Natural killer cell (primary cell): ENCODE measurements at places on chromosomes 4 and X. TPM values are rescaled to one million over a fixed set of nuclear protein-coding genes. Genes with fewer than 3 reads are reported as not detected.

DNA sequence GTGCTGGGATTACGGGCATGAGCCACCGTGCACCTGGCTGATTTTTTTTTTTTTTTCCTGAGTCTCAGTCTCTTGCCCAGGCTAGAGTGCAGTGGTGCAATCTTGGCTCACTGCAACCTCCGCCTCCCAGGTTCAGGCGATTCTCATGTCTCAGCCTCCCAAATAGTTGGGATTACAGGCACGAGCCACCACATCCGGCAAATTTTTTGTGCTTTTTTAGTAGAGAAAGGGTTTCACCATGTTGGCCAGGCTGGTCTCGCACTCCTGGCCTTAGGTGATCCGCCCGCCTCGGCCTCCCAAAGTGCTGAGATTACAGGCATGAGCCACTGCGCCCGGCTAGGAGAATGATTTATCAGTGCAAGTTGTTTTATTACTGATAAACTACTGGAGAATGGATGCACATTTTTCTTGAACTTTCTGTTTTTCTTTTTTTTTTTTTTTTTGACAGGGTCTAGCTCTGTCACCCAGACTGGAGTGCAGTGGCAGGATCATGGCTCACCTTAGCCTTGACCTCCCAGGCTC is 39.7 kb upstream of the DHRSX start:
- no peak for DNase-seq
- peaks cover 2% of the 10 kb centered on the region for H3K27me3 ChIP-seq
- no peaks in the 10 kb centered on the region for H3K4me1 ChIP-seq

DNA sequence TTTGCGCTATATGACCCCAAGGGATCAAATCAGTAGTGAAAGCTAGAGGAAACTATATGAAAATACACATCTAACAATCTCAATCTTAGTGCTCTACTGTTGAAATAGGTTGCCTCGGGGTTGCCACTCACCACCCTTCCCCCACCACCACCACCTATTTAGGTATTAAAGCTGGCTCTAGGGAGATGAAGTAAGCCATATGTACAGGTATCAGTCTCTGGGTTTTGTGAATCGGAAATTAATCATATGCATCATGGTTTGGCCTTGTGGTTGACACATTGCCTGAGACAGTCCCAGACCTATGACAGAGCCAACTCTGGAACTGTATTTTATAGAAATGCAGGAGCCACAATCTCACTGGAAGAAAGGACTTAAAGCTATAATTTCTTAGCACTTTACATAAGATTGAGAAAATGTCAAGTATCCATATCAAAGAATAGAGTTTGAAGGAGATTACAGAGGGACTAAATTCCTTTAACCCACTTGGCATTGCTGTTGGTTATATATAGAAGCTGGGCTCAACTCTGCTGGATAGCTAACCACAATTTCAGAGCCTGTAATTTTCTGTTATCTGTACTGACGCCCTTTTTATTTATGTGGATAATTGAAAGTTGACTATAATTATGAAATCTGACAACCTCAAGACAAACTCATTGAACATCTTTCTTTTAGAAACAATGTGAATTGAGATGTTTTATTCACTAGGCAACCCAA is 26.7 kb upstream of the BMP2K start:
- no peak overlapping the region for H3K4me3 ChIP-seq
- no peaks in the 10 kb centered on the region for H3K4me1 ChIP-seq
- DNase-seq = no peak
- no peak overlapping the region for H3K27ac ChIP-seq

DNA sequence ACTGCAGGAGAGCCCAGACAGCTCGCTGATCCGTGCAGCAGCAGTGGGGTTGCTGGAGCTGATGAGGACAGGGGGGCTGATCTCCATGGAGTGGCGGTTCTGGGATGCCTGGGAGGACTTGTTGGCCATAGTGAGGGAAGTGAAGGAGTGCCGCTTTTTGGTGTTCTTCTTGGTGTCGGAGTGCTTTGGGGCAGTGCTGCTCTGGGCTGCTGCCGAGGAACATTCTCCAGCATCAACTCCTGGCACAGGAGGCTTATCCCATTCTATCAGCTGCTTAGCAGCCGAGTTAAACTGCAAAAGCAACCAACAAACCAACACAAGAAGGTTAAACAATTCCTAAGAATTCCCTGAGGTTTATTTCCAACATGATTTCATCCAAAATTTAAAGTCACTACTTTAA is 126.3 kb upstream of the CBR4 start:
- H3K36me3 ChIP-seq = no peaks in the 10 kb centered on the region
- DNase-seq = no peak
- no peak overlapping the region for H3K4me3 ChIP-seq

DNA sequence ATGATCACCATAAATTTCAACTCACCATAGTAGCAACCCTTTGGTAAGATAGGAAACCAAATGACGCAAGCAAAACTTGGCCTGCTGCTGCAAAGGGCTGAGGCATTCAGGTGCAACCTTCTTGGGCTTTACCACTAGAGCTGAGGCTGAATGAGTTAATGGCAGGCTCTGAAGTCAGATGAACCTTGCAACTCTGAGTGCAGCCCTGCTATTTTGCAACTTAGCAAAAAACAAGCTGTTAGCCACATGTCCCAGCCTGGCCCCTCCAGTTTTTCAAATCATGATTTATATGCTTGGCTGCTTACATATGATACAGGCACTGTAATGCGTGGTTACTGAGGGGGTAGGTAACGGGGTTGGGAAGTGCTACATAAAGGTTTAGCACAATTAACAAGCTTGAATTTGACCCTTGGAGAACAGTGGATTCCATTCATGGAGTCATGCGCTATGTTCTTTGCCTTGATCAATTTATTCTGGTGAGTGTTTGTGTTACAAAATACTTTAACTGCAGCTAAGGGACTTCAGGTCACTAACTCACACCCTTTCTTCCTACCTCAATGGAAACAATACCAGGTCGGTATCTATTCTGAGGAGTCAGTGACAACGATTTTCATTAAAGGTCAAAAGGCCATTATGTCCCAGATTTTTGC is 80.5 kb upstream of the PPARGC1A start:
- no peak overlapping the region for H3K27ac ChIP-seq
- H3K4me3 ChIP-seq = no peak overlapping the region
- no peaks in the 10 kb centered on the region for H3K4me1 ChIP-seq
- DNase-seq = no peak

DNA sequence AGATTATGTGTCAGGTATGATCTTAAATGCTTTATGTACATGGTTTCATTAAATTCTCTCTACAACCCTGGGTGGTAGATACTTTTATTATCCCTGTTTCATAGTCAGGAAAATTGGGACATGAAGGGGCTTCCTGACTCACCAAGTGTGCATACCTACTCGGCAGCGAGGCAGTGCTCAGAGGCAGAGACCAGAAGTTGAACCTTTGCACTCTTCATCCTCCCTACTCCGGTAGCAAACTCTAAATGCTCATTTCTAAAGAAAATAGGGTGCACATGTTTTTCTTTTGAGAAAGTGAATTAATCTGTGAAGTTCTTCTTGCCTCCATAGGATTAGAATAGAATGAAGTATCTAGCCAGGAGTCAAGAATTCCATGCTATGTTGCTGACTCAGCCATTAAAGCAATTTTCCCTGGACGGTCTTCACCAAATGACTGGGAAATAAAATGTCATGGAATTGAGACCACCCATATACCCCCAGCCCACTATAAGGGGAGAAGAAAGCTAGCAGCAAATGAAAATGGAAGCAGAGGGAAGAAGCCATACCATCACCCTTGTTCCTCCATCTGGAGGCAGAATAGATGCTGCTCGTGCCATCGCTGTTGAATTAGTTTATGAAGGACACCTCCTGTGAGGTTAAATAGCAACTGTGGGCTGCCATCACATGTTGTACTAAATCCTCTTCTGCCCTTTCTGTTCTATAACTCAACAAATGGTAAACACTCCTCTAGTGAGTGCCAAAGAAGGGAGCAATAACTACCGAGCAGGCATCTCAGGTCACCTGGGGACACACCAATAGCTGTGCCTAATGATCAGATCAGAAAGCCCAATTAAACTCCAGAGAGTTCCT is 355.4 kb downstream of the CAMK2D start:
- H3K4me1 ChIP-seq = no peaks in the 10 kb centered on the region
- H3K27ac ChIP-seq = no peak overlapping the region
- no peak for DNase-seq
- no peaks in the 10 kb centered on the region for H3K27me3 ChIP-seq
- H3K4me3 ChIP-seq = no peak overlapping the region

CXorf49B gene
- not detected for total RNA-seq

DNA sequence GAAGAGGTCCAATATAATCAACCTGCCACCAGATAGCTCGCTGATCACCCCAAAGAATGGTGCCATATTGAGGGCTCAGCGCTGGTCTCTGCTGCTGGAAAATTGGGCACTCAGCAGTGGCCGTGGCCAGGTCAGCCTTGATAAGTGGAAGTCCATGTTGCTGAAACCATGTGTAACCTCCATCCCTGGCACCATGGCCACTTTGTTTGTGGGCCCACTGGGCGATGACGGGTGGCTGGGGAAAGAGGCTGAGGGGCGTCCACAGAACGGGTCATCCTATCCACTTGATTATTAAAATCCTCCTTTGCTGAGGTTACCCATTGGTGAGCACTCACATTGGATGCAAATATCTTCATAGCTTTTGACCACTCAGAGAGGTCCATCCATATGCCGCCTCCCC is 7.7 kb downstream of the F8A2 start:
- no peaks in the 10 kb centered on the region for H3K4me1 ChIP-seq
- H3K27ac ChIP-seq = no peak overlapping the region
- no peaks in the 10 kb centered on the region for H3K36me3 ChIP-seq
- no peaks in the 10 kb centered on the region for H3K27me3 ChIP-seq

CRMP1 gene
- total RNA-seq = not detected

- H3K27ac ChIP-seq = no peak overlapping the region
- H3K36me3 ChIP-seq = no peaks in the 10 kb centered on the region
- DNase-seq = no peak
- no peak overlapping the region for H3K4me3 ChIP-seq
- peaks cover 8% of the 10 kb centered on the region for H3K4me1 ChIP-seq
Observed at GRCh38 chr4:143404555-143404954, 67.9 kb downstream of the GAB1 start.

BTC gene
- not detected for total RNA-seq

GRCh38 chrX:18016941-18017340 is 155.8 kb upstream of the RAI2 start:
- no peaks in the 10 kb centered on the region for H3K36me3 ChIP-seq
- no peak for DNase-seq
- H3K27me3 ChIP-seq = no peaks in the 10 kb centered on the region
- no peaks in the 10 kb centered on the region for H3K4me1 ChIP-seq

DNA sequence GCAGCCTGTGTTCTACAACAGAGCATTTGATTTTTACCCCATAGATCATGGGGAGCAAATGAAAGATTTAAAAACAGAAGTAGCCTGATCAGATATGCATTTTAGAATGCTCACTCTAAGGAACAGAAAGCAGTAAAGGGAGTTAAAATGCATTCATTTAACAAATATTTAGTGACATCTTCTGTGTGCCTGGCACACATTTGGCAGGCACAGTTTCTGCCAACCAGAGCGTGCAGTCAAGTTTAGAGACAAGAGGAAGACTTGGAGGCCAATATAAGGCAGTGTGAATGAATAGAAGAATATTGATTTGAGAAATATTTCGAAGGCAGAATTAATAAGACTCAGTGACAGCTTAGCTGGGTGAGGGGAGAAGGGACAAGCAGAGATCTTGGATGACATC is 210.1 kb downstream of the KDR start:
- no peak overlapping the region for H3K27ac ChIP-seq
- no peaks in the 10 kb centered on the region for H3K27me3 ChIP-seq
- no peaks in the 10 kb centered on the region for H3K36me3 ChIP-seq
- no peaks in the 10 kb centered on the region for H3K4me1 ChIP-seq
- no peak for DNase-seq

GRCh38 chrX:150697641-150698040 is 4.4 kb downstream of the MTMR1 start:
- H3K36me3 ChIP-seq = peaks cover 8% of the 10 kb centered on the region
- no peaks in the 10 kb centered on the region for H3K27me3 ChIP-seq
- peaks cover 45% of the 10 kb centered on the region for H3K4me1 ChIP-seq
- no peak for DNase-seq
- no peak overlapping the region for H3K4me3 ChIP-seq
- peak overlapping the region; percentile 89 for H3K27ac ChIP-seq

TRIM75 gene
- not detected for total RNA-seq

GRCh38 chrX:57481514-57481913 is 110.3 kb upstream of the ZXDB start:
- H3K4me3 ChIP-seq = no peak overlapping the region
- H3K4me1 ChIP-seq = no peaks in the 10 kb centered on the region
- no peak overlapping the region for H3K27ac ChIP-seq
- H3K27me3 ChIP-seq = no peaks in the 10 kb centered on the region
- DNase-seq = no peak

DNA sequence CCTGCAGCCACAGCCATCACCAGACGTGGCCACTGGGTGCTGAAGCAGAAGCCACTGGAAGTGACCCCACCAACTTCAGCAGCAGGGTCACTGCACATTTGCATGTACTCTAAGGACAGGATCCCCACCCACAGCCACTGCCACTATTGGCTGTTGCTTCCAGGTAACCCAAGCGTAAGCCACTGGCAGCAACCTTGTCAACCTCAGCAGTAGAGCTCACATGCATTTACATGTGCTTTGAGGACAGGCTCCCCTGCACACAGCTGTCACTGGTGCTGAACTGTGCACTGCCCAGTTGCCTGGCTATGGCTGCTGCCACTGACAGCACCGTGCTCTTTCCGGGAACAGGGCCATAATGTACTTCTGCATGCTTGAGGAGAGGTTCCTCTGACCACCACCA is 332.4 kb upstream of the DMD start:
- H3K36me3 ChIP-seq = no peaks in the 10 kb centered on the region
- H3K4me3 ChIP-seq = no peak overlapping the region
- no peaks in the 10 kb centered on the region for H3K27me3 ChIP-seq
- DNase-seq = no peak

NDNF gene
- not detected for total RNA-seq

NRK gene
- total RNA-seq = not detected

DNA sequence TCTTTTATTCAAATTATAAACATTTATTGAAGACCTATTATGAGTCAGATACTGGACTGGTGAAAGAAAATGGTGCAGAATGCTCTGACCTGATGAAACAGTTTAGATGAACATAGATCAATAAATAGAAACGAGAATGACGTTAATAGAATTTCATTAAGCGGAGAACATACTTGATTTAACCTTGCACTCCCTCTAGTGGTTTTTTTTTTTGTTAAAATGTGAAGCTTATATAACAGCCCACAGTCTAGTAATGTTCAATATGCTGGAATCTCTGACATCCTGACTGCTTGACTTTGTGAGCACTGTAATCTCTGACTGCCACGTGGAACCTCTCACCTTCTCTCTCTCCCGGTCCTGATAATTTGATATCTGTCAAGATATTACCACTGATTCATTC is 32.3 kb downstream of the HDAC8 start:
- DNase-seq = peak; percentile 1
- H3K4me3 ChIP-seq = no peak overlapping the region
- H3K27me3 ChIP-seq = no peaks in the 10 kb centered on the region
- no peaks in the 10 kb centered on the region for H3K4me1 ChIP-seq
- H3K27ac ChIP-seq = no peak overlapping the region

DNA sequence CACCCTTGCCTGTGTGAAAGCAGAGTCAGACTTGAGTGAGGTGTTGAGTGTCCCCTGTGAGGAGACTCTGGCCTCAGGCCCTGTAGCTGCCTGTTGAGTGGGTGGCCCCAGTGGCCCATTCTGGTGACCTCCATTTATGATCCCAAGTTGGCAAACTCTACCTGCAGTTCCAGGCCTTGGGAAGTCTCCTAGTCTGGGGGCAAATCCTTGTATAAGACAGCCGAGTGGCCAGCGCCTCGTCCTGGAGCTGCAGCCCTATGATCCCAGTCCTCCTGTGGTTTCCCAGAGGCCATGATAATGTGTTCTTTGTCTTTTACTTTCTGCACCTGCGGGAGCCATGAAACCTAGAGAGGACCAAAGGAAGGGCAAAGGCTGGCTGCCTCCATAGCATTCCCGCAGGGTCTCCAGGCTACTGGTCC is 58.7 kb downstream of the NBDY start:
- DNase-seq = no peak
- H3K4me3 ChIP-seq = no peak overlapping the region
- H3K36me3 ChIP-seq = no peaks in the 10 kb centered on the region
- H3K27ac ChIP-seq = no peak overlapping the region
